ENCODE measurements at places on chromosomes 3 and 15. TPM values are rescaled to one million over a fixed set of nuclear protein-coding genes. Genes with fewer than 3 reads are reported as not detected.

The BBS4 gene
- 24.6 TPM for total RNA-seq

The CHRNA7 gene
- total RNA-seq = 0.30 TPM

The ALPK3 gene
- total RNA-seq = 0.42 TPM

The CNTN3 gene
- 1.3 TPM for total RNA-seq

The RHOV gene
- total RNA-seq = 5.9 TPM

The OR4F6 gene
- not detected for total RNA-seq

The FOXB1 gene
- not detected for total RNA-seq

The SPESP1 gene
- total RNA-seq = 16.2 TPM

The MST1R gene
- 1.4 TPM for total RNA-seq

The DAPK2 gene
- total RNA-seq = 3.3 TPM

The TM4SF18 gene
- 5.0 TPM for total RNA-seq

The IFT57 gene
- total RNA-seq = 60.5 TPM

The RTP3 gene
- total RNA-seq = 0.08 TPM

The P2RY12 gene
- total RNA-seq = not detected

The IGSF10 gene
- 0.32 TPM for total RNA-seq

The CLDN18 gene
- not detected for total RNA-seq

Measured in A375 (cell line).